LHCN-M2 (cell line): ENCODE measurements at places on chromosomes 7 and 10. TPM values are rescaled to one million over a fixed set of nuclear protein-coding genes. Genes with fewer than 3 reads are reported as not detected.

DNA sequence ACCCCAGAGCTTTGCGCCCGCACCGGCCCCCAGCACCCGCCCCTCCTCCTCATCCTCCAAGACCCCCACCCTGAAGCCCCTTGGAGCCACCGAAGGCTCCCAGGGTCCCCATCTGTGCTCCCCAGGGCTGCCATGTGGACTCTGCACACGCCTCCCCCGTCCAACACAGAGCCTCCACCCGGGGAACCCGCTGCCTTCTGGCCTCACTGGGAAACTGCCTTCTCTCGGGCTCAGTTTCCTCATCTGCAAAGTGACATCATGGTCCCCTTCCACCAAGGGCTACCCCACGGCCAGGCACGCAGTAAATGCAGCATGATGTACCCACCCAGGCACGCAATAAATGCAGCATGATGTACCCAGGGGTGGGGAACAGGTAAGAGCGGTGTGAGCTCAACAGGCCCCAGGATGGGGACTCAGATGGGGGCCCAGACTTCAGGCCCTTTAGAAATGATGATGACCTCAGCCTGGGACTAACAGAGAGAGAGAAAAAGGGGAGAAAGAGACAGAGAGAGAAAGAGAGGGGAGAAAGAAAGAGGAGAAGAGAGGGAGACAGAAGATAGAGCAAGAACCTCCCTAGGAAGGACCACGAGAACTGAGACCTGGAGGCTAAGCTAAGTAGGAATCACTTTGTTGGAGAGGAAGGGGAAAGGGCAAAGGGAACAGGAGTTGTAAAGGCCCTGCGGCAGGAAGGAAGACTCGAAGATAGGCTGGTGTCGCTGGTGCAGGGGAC is 2.5 kb upstream of the MICALL2 start:
- no peak for DNase-seq

- DNase-seq: no peak
Measured at GRCh38 chr10:64648915-64649314, 1127.7 kb downstream of the REEP3 start.

DNA sequence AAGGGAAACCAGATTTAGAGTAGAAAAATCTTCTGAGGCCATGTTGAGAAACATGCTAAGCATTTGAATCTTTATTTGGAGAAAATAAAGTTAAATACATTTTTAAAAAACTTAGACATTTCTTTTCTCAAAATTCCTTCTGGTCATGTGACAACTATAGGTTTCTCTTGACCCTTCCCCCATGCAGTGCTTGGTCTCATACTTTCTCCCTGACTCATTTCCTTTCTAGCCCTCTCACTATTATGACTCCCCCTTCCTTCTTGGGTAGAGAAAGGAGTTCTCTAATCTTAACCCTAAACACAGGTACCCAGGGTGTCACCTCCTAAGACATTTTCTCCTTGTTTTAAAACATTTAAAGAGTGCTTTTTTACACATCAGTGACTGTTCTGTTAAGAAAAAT is 179.5 kb upstream of the TMEM106B start:
- peak; percentile 43 for DNase-seq

- no peak for DNase-seq
Measured at GRCh38 chr7:39417642-39418041, 148.6 kb upstream of the YAE1 start.

DNA sequence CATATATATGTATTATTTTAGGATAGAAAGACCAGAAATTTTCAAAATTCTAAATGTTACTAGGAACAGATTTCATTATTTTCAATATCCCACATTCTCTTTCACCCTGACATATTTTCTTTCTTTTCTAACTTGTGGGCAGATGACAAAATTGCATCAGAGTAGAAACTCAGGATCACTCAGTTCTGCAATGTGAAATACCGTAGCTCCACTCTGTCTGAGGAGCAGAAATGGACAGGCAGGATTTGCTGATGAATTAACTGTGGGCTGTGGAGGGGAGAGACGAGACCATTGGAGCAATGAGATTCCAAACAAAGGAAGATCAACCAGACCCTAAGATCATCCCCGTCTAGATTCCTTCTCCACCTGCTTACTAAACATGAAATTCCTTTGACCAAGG is 37.0 kb upstream of the SVOPL start:
- no peak for DNase-seq

- DNase-seq: no peak
Measured at GRCh38 chr7:139441961-139442360, 41.5 kb downstream of the KLRG2 start.

GRCh38 chr7:17069146-17069545 is 187.4 kb upstream of the AGR3 start:
- no peak for DNase-seq

DNA sequence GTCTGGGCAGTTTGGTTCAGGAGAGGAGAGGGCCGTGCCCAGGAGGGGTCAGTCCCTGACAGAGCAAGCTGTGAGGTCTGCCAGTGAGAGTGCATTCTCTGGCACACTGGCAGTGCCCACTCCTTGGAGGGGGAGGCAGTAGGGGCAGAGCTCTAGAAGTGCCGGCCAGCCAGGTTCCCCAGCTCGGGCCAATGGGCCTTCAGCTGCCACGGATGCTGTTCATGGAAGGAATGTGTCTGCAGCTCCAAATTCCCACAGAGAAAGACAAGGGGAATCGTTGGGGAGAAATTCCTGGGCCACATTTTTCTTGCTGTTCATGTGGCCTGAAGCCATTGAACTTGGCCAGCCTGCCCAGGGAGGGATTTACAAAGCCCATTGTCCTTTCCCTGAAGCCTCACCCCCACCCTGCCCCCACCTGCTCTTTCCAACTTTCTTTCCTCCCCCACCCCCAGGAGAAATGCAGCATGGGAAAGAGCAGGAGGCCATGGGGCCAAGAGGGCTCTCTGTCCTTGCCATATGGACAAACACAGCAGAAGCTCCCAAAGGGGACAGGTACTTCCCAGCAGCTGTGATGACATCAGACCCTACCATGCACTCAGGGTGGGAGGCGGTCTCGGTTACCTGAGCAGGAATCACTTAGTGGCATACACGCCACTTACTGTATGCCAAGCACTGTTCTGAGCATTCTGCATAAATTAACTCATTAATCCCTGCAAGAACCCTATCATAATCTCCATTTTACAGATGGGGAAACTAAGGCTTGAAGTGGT is 70.7 kb downstream of the ARHGAP22 start:
- DNase-seq: no peak

DNA sequence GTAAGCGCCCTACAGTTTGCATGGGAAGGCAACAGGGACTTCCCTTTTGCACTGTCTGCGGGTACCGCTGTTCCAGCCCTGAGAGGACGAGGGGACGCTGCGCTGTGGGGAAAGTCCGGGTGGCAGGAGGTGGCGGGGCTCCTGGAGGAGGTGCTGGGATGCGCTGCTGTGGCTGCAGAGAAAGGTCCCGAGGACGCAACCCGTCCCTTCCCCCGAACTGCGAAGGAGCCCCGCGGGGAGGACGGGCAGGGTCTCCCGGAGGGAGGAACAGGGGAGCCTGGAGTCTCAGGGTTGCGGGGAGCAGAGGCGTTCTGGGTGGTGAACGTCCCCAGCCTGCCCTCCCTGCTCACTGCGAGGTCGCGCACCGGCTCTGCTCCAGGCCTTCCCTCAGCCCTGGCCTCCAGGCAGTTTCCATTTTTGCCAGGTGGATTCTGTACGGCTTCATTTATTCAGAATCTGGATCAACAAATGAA is 91.6 kb downstream of the CXCL12 start:
- DNase-seq: no peak

- peak; percentile 72 for DNase-seq
Measured at GRCh38 chr10:122656308-122656705, 43.3 kb downstream of the C10orf120 start.

- DNase-seq: no peak
Measured at GRCh38 chr10:78778444-78779338, 290.1 kb upstream of the ZMIZ1 start.

DNA sequence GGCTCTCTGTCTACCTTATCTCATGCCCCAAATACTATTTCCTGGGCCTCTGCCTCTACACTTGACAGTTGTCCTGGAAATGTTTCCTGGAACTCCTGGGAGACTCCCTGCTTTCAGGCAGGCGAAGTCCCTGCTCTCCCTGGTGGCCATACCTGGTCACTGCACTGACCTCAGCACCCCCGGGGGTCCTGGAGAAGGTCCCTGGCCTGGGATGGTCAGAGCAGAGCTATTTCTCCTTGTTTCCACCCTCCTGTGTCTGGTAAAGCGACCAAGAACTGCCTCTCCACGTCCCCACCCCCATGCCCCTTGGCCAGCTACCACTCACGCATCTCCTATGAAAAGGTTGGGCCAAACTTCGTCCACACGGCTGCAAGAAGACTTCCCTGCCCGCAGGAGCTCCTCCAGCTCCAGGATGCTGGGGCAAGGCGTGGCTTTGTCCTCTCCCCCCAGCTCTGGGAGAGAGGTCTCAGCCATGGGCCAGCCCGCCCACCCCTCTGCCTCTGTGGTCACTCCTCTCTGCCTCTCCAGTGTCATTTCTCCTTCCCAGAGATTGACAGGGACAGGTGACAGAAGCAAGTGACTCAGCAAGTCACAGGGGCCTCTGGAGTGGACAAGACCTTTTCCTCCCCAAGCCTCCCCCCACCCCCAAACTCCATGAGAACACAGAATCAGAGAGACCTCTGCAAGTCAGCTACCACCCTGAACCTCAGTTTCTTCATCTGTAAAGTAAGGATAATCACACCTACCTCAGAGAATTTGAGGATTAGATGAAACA is 2.6 kb upstream of the SAMD8 start:
- peak; percentile 98 for DNase-seq

DNA sequence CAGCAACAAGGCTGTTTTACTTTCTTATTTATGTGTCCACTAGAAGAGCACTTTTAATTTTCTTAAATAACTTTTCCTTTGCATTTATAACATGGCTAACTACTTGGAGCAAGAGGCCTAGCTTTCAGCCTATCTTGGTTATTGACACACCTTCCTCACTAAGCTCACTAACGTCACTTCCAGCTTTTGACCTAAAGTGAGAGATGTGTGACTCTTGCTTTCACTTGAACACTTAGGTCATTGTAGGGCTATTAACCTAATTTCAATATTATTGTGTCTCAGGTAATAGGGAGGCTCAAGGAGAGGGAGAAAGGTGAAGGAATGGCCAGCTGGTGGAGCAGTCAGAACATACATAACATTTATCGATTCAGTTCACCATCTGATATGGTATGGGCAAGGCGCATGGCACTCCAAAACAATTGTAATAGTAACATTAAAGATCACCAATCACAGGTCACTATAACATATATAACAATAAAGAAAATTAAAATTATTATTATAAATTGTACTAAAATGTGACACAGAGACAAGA is 95.0 kb upstream of the FAM20C start:
- DNase-seq: no peak

ITGB8 gene
- total RNA-seq: 4.6 and 7.2 TPM in 2 replicates

THNSL1 gene
- total RNA-seq: 6.0 and 7.9 TPM in 2 replicates

ARMC10 gene
- 52.6 and 52.8 TPM in 2 replicates for total RNA-seq

SPDYE5 gene
- total RNA-seq: not detected in 2 replicates

SYT15 gene
- total RNA-seq: under 0.01 TPM in 1 of 2 replicates, not detected in the other

ANKMY2 gene
- total RNA-seq: 35.6 and 37.1 TPM in 2 replicates

OR6B1 gene
- not detected in 2 replicates for total RNA-seq

CYP3A5 gene
- total RNA-seq: not detected in 2 replicates
